GM20000 (cell line): ENCODE measurements at places on chromosomes 13 and 19.

- no peak for DNase-seq
Observed at GRCh38 chr13:109951491-109951890, 165.1 kb upstream of the IRS2 start.

- peak; percentile 68 for DNase-seq
Observed at GRCh38 chr13:19864024-19864745, 736 bp upstream of the ZMYM5 start.

- no peak for DNase-seq
Observed at GRCh38 chr19:35311901-35312665, 16.9 kb upstream of the CD22 start.

DNA sequence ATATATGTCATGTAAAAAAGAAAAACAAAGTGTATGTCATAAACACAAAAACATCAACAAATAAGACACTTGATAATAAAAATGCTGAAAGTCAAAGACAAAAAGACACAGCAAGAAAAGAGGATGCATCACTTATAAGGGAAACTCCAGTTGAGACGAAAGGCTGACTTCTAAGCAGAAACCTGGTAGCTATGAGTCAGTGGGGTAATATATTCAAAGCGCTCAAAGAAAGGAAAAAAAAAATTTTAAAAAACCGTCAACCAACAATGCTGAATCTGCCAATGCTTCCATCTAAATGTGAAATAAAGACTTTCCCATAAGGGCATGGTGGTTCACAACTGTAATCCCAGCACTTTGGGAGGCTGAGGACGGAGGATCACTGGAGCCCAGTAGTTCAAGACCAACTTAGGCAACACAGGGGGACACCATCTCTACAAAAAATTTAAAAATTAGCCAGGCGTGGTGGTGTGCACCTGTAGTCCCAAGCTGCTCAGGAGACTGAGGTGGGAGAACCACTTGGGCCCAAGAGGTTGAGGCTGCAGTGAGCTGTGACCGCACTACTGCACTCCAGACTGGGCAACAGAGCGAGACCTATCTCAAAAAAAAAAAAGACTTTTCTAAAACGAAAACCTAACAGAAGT, 24.0 kb downstream of the USP12 start:
- DNase-seq: peak; percentile 63

DNA sequence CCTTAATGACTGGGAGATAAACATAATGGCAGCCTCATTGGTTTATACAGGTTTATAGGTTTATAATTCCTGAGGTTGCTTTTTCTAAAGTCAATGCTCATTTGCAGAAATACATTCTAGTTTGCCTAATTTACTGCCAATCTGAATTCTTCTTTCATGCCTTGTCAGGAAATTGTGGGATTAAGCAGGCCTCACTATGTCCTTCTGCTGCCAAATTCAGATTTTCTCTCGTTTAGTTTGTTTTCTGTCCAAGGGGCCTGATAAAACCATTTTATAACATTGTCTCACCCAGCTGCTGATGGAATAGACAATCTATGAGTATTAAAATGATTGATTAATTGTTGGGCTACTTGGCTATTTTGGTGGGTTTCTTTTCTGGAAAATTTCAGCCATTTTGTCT, 42.4 kb upstream of the OBI1 start:
- no peak for DNase-seq

DNA sequence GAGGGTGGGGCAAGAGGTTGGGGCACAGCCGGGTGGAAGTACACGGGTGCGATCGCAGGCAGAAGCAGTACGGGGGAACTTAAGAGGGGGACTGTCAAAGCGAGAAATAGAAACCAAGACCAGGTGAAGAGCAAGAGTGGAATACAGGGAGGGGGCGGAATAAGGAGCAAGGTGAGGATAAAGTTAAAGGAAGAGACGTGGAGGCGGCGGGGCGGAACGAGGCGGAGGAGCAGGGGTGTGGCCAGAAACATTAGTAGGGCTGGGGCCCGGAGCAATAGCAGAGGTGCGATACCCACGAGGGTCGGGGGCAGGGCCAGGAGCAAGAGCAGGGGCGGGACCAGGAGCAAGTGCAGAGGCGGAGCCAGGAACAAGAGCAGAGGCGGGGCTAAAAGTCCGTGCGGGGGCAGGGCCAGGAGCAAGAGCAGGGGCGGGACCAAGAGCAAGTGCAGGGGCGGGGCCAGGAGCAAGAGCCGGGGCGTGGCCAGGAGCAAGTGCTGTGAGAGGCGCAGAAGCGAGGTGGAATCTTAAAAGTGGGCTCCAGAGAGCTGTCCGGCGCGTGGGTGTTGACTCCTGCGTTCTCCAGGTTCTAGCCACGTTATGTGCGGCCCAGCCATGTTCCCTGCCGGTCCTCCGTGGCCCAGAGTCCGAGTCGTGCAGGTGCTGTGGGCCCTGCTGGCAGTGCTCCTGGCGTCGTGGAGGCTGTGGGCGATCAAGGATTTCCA, 1.2 kb downstream of the CATSPERG start:
- peak; percentile 92 for DNase-seq
